Endothelial cell of umbilical vein (primary cell): ENCODE measurements at places on chromosomes 2 and 18. TPM values are rescaled to one million over a fixed set of nuclear protein-coding genes. Genes with fewer than 3 reads are reported as not detected.

The RETSAT gene
- total RNA-seq, result 49.9 and 59.1 TPM in 2 replicates

The CRYGD gene
- not detected in 2 replicates for total RNA-seq

The SNRNP27 gene
- total RNA-seq, result 43.2 and 50.6 TPM in 2 replicates

The MTIF2 gene
- total RNA-seq, result 26.8 and 26.9 TPM in 2 replicates

The CKAP2L gene
- total RNA-seq, result 25.2 and 30.7 TPM in 2 replicates

The QPCT gene
- total RNA-seq, result 12.8 and 14.3 TPM in 2 replicates

The CD8B2 gene
- total RNA-seq, result not detected in 2 replicates

The KCNF1 gene
- total RNA-seq, result 0.28 and 0.42 TPM in 2 replicates

The SCN3A gene
- total RNA-seq, result not detected in 2 replicates

The FSHR gene
- not detected in 2 replicates for total RNA-seq

The RBM44 gene
- total RNA-seq, result 0.44 and 0.53 TPM in 2 replicates

The PTPRN gene
- not detected in 2 replicates for total RNA-seq

The CLEC4F gene
- total RNA-seq, result not detected in 2 replicates

The OSGEPL1 gene
- 5.4 and 5.9 TPM in 2 replicates for total RNA-seq

The RAB31 gene
- total RNA-seq, result 27.9 and 30.5 TPM in 2 replicates

The LYG1 gene
- total RNA-seq, result 0.35 and 0.55 TPM in 2 replicates

The EMILIN2 gene
- 11.3 and 13.4 TPM in 2 replicates for total RNA-seq

The DES gene
- not detected in 2 replicates for total RNA-seq

The NOL4 gene
- not detected in 2 replicates for total RNA-seq

The VWC2L gene
- not detected in 2 replicates for total RNA-seq

The AQP12B gene
- total RNA-seq, result not detected in 2 replicates

The TUBA3E gene
- total RNA-seq, result not detected in 2 replicates

The GPAT2 gene
- 6.6 and 14.2 TPM in 2 replicates for total RNA-seq

The MEP1B gene
- total RNA-seq, result not detected in 2 replicates

The SERPINB11 gene
- total RNA-seq, result not detected in 2 replicates

The SP5 gene
- not detected in 2 replicates for total RNA-seq

The GALNT14 gene
- 0.35 and 0.40 TPM in 2 replicates for total RNA-seq

The LRATD1 gene
- not detected in 2 replicates for total RNA-seq
